ENCODE measurements at places on chromosomes 2 and 18.

- DNase-seq: no peak
These were observed 208.4 kb downstream of the RAD51AP2 start for GRCh38 chr2:17309741-17310339.

GRCh38 chr2:104755026-104755878 lies 98.7 kb upstream of the POU3F3 start:
- no peak for DNase-seq

DNA sequence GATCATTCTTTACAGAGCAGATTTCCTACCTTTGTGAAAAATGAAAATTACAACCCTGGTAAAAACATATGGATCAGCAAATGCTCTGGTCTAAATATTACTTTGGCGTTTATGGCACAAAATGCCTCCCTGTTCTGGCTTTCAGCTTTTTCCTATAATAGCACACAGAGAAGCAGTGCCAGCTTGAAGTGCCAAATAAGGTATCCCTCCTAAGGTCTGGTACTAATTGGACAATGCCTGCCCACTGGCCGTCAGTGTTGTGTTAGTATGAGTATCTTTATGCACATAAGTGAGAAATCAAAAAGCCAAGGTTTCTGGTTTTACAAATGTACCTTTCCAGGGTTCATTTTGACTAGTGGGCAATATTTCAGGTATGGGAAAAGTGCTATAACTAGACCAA lies 1293.7 kb upstream of the FAM98A start:
- no peak for DNase-seq

GRCh38 chr18:26919627-26920026 lies 54.1 kb upstream of the AQP4 start:
- no peak for DNase-seq

GRCh38 chr2:46866770-46867246 lies 48.8 kb downstream of the MCFD2 start:
- no peak for DNase-seq

GRCh38 chr2:202088777-202089176 lies 15.7 kb downstream of the KIAA2012 start:
- no peak for DNase-seq

GRCh38 chr18:10145546-10145945 lies 231.7 kb downstream of the VAPA start:
- DNase-seq: no peak

DNA sequence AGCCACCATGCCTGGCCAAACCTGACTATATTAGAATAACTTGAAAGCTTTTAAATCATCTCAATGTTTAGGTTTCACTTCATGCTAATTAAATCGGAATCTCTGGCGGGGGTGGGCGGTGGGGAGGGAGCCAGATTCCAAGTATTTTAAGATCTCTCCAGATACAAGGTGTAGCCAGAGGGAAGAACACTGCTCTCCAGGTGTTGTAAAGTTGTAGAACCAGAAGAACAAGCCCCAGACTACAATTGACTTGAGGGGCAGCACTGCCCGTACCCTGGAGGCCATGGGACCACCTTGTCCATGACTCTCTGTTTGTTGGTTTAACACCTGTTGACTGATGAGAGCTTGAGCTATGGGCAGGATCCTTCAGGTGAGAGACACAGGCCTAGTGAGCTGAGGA lies 33.1 kb upstream of the GTF2A1L start:
- DNase-seq: no peak
